MG63 (cell line): ENCODE measurements at places on chromosomes 13 and 19.
A peak's percentile ranks its signal among the peaks of the same experiment; 100 is the strongest.

GRCh38 chr13:79662882-79663281 is 181.9 kb downstream of the NDFIP2 start:
- no peak for DNase-seq

DNA sequence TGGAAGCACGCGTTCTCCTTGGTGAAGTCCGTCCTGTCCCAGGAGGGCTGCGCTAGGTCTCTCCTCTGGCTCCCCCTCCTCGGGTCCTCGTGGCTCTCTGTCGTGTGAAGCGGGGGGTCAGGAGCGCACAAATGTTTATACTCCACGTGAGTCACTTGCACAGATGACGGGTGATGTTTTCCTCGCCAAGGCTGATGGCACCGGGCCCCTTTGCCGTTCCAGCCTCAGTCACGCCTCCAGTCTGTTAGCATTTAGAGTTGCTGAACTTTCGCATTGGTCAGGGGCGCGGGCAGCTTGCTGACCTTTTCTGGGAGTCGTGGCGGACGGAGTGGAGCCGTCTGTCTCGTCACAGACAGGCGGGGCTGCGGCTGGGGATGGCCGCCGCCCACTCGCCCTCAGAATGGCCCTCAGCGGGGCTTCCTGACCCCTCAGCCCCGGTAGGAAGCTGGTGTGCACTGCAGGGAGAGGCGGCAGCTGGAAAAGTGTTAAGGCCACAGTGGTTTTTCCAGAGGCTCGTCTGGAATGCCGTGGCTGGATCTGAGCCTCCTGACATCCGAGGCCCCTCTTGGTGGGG is 13.7 kb downstream of the KLHL26 start:
- DNase-seq: peak; percentile 97

- DNase-seq: peak; percentile 71
These were observed 64.2 kb downstream of the ARHGAP35 start for GRCh38 chr19:46924874-46925547.

DNA sequence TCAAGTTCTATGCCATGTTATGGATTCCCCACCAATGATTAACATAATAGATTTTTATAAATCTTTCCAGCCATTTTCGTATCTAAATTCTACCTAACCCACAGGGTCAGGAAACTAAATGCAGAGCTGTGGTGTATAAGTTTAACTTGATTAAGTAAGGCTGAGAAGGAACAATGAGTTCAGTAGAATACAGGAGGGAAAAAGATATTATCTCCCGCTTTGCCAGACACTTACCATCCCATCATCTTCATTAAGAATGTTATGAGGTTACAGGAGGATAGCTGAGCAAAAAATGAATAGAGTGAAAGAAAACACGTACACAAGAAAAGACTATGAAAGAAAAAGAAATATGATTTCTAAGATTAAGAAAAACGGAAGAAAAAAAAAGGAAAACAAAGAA is 27.1 kb downstream of the N4BP2L2 start:
- no peak for DNase-seq

GRCh38 chr13:66162470-66162869 is 1067.7 kb downstream of the PCDH9 start:
- no peak for DNase-seq

DNA sequence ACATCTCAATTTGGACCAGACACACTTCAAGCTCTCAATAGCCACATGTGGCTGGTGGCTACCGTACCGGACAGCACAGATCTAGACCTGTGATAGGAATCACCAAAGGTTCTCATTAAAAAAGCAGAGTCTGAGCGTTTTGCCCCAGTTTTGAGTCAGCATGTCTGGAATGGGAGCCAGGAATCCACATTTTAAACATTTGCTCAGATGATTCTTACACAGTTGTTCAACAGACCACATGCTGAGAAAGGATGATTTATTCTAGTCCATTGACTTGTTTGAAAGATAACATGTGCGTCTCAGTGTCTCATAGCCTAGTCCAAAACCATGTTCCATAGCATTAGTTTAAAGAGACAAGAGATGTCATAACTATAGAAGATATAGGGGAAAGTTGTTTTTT is 53.4 kb downstream of the FLT3 start:
- DNase-seq: peak; percentile 22

- DNase-seq: no peak
These were observed 27.8 kb downstream of the KDM4B start for GRCh38 chr19:4996701-4997100.

DNA sequence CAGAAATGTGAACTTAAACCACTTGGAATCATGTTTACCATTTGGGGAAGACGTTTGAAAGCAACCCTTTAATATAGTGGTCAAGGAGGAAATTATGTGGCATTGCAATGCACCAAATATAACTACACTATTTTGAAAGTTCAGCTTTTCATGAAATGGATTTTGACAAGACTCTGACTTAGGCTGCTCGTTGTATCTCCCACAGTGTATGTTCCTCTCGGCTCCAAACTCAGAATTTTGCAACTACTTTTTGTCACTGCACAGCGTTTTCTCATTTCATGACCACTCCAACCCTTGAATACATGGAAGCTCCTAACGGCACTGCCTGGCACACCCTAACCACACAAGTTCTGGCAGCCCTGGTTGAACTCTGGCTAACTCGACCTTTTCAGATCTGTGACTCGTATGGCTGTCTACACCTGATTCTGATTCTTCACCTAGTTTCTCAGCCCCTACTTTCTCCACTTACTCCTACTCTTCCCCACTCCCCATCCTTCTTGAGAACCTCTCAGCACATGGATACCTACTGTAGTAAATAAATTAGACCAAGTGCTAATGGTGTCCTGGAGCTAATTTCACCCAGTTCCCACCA is 7.0 kb upstream of the POMP start:
- peak; percentile 11 for DNase-seq

DNA sequence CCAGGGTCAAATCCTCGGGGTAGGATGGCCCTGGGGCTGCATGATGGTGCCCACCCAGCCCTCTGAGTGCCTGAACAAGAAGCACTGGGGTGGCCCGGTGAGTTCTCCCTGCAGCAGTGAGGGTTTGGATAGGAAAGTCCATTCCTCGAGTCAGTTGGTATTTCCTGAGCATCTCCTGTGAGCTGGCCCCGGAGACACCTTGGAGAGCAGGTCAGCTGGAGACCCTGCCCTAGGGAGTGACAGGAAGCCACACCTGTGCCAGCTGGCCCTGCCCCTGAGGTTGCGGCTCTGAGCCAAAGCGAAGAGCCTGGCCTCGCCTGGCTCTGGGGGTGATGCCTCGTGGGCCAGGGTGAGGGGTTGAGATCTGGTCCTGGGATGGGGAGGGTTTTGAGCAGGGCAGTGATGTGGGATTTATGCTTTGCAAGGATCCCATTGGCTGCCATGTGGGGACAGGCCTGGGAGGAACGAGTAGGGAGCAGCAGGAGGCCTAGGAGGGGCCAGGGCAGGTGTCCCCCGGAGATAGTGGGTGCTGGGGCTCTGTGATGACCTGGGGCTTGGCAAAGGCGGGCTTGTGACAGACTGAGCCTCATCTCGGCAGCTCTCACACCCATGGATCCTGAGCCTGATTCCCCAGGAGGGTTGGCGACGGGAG is 16.0 kb downstream of the CRTC1 start:
- DNase-seq: no peak

GRCh38 chr13:33032037-33032625 is 15.9 kb downstream of the KL start:
- DNase-seq: no peak

DNA sequence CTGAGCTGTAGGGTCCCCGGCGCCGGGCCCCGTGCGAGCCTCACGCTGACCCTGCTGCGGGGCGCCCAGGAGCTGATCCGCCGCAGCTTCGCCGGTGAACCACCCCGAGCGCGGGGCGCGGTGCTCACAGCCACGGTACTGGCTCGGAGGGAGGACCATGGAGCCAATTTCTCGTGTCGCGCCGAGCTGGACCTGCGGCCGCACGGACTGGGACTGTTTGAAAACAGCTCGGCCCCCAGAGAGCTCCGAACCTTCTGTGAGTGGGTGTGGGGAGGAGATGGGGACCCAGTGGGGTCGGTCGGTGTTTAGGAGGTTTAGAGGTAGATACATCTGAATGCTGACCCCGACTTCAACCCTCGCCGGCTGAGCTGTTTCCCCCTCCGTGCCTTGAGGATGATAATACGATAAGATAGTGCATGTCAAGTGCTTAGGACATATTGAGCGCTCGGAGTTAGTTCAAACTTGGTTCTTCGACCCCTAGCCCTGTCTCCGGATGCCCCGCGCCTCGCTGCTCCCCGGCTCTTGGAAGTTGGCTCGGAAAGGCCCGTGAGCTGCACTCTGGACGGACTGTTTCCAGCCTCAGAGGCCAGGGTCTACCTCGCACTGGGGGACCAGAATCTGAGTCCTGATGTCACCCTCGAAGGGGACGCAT is 1.9 kb downstream of the ICAM5 start:
- DNase-seq: no peak

- no peak for DNase-seq
These were observed 9.6 kb downstream of the CEBPA start for GRCh38 chr19:33292595-33293254.

- DNase-seq: no peak
These were observed 100.7 kb downstream of the DGKH start for GRCh38 chr13:42149136-42149535.

DNA sequence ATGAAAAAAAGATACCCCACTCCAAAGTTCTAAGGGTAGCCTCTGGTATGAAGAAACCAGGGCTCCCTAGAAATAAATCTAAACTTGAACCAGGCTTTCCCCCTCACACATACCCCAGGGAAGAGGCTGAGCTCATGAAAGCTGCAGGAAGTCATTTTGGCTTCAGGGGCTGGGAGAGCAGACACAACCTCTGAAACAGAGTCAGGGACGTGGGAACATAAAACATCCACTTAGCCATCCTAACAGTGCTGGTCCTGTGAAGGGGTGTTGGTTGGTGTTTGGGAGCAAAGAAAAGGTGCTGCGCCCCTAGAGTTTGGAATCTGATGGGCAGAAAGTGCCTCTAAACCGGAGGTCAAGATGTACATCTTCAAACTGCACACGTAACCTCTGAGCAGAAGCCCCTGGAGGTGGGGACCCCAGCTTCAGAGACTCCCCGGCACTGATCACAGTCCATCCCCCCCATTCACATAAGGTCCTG is 15.8 kb downstream of the RAB3D start:
- DNase-seq: no peak

- DNase-seq: no peak
These were observed 15.8 kb upstream of the SHISA2 start for GRCh38 chr13:26067601-26068000.

DNA sequence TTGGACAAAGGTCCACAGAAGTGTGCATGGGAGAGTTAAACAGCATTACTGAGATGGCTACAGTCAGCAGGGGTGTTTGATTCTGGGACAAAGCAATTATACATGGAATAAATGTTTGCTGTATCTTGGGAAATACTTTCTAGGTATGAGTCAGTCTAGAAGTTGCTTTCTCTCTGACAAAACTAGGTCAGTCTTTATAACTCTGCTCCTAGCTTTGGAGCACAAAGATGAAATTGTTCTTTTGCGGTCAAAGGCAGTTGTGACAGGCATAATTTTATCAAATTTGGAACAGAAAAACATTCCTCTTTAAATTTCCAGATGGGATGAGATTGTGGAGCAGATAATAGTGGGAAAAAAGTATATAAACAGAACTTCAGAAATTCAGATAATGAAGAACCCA is 1045.4 kb upstream of the MIR17HG start:
- DNase-seq: no peak

- no peak for DNase-seq
These were observed 35.8 kb downstream of the VSTM2B start for GRCh38 chr19:29561601-29562000.

DNA sequence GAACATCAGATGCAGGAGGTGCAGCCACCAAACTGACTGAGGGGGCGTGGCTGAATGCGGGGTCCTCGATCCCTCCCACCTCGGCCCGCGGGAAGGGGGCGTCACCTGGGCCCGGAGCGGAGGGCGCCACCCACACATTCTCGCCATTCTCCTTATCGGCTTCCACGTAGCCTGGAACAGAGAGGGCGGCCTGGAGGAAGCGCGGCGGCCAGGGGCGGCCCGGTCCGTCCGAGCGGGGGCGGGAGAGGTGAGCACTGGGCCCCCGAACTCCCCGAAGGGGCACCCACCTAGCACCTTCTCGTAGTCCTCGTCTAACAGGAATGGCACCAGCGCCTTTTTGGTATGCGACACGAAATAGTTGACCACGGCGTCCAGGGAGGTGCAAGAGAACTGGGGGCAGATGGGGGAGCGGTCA is 11.8 kb downstream of the STAP2 start:
- no peak for DNase-seq

- DNase-seq: no peak
These were observed 216.3 kb downstream of the SLITRK6 start for GRCh38 chr13:85582890-85583289.

DNA sequence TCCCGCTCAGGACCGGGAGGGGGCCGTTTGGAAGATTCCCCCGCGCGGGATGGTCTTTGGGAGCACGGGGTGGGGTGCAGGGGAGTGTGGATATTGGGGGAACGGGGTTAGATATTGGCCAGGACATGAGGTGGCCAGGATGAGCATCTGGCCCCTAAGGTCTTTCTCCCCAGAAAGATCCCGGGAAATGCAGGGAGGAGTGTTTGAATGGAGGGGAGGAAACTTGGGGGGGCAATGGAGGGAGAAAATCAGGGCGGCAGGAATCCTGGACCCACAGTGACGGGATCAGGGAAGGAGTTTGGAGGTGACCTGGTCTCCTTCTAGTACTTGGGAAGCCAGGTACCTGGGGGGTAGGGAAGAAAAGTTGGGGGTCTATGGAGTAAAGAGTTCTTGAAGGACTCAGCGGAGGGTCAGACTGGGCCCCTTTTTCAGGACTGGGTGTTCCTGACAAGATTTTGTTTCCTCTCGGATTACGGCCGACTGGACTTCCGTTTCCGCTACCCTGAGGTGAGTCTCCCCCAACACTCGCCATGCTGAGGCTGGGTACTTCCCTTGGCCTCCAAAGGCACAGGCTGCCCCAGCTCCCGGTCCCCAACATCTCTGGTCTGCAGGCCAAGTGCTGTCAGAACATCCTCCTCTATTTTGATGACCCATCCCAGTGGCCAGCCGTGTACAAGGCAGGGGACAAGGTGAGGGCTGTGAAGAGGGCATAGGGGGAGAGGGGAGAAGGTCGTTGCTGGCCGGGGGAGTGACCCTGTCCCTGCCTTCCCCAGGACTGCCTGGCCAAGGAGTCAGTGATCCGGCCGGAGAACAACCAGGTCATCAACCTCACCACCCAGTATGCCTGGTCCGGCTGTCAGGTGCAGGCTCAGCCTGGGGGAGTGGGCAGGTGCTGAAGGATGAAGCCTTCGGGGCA is 989 bp downstream of the TMEM145 start:
- DNase-seq: no peak

GRCh38 chr13:50760751-50761150 is 82.7 kb downstream of the DLEU7 start:
- DNase-seq: no peak

DNA sequence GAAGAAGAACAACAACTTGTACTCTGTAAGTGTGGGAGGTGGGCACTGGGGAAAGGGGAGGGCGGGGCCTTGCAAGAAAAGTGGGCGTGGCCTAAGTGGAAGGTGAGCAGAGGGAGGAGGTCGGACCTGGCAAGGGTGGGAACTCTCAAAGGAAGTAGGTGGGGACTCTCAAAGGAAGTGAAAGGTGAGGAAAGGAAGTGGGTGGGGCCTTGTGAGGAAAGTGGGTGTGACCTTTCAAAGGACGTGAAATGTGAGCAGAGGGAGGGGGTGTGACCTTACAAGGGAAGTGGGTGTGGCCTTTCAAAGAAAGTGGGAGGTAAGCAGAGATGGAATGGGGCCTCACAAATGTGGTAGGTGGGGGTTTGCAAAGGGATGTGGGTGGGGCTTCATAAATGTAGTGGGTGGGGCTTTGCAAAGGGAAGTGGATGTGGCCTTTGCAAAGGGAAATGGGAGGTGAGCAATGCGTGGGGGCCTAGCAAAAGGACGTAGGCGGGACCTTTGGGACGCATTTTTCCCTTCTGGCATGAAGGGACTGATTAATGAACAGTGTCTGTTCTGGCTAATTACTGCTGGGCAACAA is 25.9 kb downstream of the ACSBG2 start:
- peak; percentile 4 for DNase-seq
